ENCODE measurements at places on chromosomes 1 and 21.

GRCh38 chr1:231596337-231596791 is 30.2 kb upstream of the DISC1 start:
- no peaks in the 10 kb centered on the region for H3K36me3 ChIP-seq
- no peak for DNase-seq
- H3K4me1 ChIP-seq = no peaks in the 10 kb centered on the region
- no peak overlapping the region for H3K4me3 ChIP-seq
- H3K27ac ChIP-seq = no peak overlapping the region

DNA sequence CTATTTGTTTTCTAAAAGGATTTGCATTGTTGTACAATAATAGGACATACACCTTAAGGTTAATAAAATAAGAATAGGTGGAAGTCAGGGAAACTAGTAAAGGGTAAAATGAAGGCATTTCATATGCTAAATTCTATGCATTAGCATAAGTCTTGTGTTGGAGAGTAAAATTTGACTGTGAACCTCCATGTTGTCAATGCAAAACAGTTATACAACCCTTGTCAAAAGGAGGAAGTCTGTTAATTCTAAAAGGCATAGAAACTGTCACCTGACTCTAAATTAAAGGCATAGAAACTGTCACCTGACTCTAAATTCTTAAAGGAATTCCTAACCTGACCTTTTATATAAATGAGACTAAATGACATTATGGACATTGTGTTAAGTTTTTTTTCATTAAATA is 291.8 kb downstream of the OLFM3 start:
- no peak overlapping the region for H3K27ac ChIP-seq
- no peak for DNase-seq
- H3K4me1 ChIP-seq = no peaks in the 10 kb centered on the region

- DNase-seq = no peak
- no peaks in the 10 kb centered on the region for H3K27me3 ChIP-seq
- no peaks in the 10 kb centered on the region for H3K36me3 ChIP-seq
These were observed 62.8 kb downstream of the NGF start for GRCh38 chr1:115275216-115275615.

GRCh38 chr1:7002728-7003127 is 217.5 kb downstream of the CAMTA1 start:
- H3K27ac ChIP-seq = no peak overlapping the region

DNA sequence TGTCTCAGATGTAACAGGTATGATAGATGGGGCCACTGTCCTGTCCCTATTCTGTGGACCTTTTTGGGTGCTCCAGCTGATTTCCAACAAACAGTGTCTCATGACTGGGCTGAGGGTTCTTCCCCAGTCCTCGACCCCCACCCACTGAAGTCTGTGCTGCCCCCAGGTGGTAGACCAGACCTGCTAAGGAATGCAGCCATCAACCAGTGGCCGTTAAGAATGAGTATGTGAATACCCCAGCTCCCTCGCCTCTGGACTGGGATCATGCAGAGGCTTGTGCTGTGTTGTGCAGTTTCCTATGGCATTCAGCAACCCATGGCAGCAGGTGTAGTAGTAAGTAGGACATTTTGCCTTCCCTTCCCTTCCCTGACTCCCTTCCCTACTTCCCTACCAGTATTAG is 183.1 kb upstream of the KAZN start:
- H3K36me3 ChIP-seq = no peaks in the 10 kb centered on the region
- no peak for DNase-seq
- H3K4me1 ChIP-seq = no peaks in the 10 kb centered on the region
- no peak overlapping the region for H3K4me3 ChIP-seq
- H3K27ac ChIP-seq = no peak overlapping the region

- no peak overlapping the region for H3K27ac ChIP-seq
- no peak for DNase-seq
- no peak overlapping the region for H3K4me3 ChIP-seq
- peaks cover 10% of the 10 kb centered on the region for H3K36me3 ChIP-seq
These were observed 7.5 kb downstream of the NCDN start for GRCh38 chr1:35564884-35565741.

All from ascending aorta (tissue), 2 donors.